ENCODE measurements at places on chromosomes 7 and 10.

DNA sequence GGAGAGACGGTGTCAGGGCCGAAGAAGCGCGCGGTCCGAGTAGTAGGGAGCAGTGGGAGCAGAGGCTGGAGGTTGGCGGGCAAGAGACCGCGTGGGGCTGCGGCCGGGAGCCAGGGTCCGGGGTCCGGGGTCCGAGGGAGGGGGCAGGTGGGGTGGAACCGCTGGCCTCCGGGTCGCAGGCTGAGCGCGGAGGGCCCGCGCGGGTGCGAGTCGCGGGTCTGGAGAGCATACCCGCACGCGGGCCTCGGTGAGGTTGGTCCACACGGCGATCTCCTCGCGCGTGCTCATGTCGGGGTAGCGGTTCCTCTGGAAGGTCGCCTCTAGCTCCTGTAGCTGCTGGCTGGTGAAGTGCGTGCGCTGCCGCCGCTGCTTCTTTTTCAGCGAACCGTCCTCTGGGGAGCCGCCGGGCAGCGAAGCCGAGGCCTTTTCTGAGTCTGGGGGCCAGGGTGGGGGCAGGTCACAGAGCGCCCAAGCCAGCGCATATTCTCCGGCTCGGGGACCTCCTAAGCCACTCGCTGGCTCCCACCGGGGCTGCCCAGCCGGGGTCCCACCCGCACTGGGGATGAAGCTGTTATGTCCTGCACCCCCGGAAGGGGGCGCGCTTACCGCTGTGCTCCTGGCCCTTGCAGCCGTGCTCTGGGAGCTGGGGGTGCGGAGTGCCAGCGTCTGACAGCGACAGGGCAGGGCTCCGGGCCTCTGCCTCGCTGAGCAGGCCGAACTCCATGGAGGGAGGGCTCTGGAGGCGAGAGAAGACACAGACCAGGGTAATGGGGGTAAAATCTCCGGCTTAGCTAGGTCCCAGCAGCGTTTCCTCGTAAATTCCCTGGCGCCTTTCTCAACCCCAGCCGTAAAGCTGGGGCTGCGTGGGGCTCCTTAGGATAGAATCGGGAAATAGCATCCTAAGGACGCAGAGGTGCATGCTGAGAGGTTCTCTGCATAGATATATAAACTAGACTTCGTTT, 5.5 kb downstream of the ELOVL3 start:
- DNase-seq: no peak

- no peak for DNase-seq
Measured at GRCh38 chr7:143296686-143297085, 8.5 kb downstream of the CASP2 start.

- no peak for DNase-seq
Measured at GRCh38 chr7:50564640-50565558, at the start of gene DDC. Gene DDC (minus strand): TSS chr7:50565405. CDS start chr7:50544085, 21,320 bp downstream.

DNA sequence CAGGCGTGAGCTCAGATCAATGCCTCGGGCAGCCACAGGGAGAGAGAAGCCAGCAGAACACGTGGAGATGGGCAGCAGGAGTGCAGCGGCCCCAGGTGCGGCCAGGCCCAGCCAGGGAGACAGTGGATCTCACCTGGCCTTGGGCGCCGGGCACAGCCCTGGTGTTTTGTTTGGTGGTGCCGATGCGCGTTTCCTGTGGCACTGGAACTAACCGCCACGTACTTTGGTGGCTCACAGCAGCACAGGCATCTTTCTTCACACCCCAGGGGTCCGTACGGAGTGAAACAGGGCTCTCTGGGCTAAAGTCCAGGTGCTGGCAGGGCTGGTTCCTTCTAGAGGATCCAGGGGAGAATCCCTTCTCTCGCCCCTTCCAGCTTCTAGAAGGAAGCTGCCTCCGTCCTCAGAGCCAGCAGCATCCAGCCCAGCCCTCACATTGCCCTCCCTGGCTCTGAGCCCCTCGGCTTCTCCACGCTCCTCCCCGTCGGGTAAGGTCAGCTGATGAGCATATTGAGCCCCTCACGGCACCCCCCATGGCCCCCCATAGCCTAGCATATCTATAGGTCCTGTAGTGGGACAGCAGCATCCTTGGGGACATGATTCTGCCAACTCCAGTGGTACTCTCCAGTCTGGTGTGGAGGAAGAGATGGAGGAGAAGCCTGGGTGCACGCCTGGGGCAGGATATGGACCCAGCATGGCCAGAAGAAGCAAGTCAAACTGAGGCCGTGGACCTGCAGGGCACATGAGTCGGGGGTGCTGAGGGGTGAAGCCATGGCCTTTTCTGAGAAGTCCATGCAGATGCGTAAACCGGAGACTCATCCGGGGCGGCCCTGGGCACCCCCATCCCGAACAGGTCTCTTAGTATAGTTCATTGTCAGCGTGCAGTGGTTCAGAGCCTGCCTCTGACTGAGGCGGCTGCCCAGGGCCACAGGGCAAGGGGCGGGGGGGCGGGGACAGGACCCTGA, 43.4 kb upstream of the PPP2R2D start:
- DNase-seq: no peak

DNA sequence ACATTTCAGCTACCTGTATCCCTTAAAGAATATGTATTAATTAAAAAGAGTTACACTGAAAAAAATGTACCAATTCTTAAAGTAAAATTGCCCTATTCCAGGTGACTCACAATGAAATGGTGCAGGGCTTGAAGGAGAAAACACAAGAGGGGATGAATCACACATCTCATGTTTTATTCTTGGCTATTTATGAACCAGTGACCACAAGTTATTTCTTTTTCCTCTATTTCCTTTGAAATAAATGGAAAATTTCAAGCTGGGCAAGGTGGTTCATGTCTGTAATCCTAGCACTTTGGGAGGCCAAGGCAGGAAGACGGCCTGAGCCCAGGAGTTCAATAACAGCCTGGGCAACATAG, 106.8 kb downstream of the UBE2H start:
- DNase-seq: peak; percentile 64

GRCh38 chr7:127366680-127367079, 25.8 kb downstream of the ZNF800 start:
- DNase-seq: no peak

GRCh38 chr7:128818694-128819093, 11.5 kb upstream of the FLNC start:
- DNase-seq: no peak

DNA sequence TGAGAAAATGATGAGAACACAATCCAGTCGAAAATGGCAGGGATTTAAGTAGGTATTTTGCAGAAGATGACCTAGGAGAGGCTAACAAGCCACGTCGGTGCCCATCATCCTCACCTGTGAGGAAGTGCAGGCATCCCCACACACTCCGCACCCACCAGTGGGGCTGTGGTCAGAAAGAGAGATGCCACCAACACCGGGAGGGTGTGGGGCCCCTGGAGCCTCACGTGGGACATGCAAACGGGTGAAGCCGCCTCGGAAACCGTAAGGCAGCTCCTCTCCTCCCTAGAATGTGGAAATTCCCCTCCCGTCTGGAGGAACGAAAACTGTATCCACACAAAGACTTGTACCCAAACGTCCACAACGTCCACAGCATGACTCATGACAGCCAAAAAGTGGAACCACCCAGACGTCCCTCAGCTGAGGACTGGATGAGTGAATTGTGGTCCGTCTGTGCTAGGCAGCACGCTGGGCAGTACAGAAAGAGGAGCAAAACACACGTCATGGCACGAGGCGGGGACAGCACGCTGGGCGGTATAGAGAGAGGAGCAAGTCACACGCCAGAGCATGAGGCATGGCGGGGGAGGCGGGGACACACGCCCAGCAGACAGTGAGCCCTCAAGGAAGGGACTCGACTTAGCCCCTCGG, 246.0 kb downstream of the ELFN1 start:
- no peak for DNase-seq

DNA sequence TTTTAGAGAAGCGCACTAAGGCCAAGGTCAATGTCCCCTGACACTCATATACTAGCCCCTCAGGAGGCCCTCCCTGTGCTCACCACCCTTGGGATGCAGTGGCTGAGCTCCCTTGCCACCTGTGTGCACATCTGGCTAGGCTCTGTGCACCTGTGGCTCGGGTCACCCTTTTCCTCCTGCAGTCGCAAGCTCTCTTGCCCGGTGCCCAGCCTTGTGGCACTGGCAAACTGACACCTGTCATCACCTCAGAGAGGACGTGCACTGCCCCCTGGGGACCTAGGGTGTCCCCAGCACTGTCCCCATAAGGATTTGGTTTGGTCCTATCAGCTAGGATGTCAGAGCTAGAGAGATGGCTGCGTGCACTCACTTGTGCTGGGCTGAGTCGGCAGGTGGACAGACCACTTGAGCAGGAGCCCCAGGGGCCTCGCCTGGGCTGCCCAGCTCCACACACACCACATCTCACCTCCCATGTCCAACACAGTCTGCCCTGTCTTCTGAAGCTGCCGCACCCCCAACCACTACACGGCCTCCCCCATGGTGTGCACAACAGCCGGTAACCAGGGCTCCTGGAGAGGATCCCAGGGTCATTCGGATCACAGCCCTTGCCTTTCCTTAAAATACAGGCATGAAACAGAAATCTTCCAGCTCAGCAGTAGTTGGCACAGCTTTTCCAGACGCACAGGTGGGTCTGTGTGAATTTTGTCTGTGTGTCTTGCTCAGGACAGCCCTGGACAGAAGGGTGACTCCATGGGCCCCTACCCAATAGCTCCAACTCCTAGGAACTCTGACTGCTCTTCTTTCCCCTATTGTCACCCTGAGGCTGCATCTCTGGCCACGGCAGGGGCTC, 111.0 kb downstream of the GRID1 start:
- DNase-seq: no peak

DNA sequence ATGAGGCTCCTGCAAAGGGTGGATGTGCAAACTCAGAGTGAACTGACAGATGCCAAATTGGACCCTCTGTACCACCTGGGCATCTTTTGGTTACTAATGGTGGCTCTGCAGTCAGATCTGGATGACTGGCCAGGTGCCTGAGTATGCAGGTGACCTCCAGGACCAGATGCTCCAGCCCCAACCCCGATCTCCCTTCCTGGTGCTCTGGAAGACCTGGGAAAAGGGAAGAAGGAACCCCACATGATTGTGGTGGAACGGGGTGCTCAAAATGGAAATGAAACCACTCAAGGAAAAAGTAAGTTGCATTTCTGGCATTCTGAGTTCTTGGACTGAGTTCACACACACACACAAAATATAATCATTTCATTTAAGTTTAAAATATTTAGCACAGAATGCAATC, 9.8 kb upstream of the AEBP1 start:
- DNase-seq: no peak

- no peak for DNase-seq
Measured at GRCh38 chr10:110016039-110016438, 8.3 kb downstream of the ADD3 start.

DNA sequence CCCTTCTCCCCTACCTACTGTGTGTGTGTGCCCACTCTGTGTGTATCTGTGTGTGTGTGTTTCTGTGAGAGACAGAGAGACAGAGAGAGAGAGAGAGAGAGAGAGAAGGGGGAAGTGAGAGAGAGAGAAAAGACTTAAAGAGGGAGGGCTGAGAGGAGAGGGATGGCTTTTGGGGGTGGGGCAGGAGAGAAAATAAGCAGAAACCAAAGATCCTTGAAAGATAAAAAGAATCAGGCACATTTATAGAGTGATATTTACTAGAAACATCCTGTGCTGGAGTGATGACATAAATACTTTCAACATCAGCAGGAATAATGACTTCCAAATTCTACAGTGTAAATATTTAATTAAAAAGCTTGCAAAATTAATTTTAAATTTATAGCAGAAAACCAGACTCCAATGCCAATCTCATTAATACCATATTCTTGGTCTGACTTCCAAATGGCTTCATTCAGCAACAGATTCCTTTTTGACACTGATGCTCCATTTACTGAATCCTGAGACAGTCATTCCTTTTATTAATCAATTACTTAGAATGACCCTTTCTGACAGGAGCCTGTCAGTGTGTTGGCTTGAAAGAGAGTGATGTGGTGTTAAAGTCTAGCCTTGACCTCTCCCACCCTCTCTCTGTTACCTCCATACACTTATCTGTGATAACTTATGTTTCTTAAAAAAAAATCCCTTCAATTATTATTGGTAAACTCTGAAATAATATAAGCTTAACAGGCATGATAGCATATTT, 41.7 kb upstream of the WNT2 start:
- DNase-seq: no peak

DNA sequence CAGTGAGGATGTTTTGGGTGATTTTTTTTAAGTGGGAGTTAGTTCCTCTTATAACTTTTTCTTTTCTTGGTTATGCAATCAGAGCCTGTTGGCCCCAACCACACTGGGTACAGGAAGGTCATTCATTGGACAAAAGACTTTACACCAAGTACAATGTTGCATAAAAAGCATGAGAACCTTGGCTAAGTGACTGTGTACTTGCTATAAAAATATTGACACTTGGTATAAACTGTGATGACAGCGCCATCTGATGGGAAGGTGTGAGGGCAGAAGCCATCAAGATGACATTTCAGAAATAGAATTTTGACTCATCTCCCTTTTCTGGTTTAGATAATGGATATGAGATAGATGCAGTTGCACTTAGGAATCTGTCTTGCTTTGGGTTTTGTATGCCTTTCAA, 126.4 kb upstream of the CCDC6 start:
- DNase-seq: peak; percentile 18

- DNase-seq: no peak
Measured at GRCh38 chr10:11610826-11611247, 613 bp downstream of the USP6NL start.

GRCh38 chr7:94660006-94660405, 4.1 kb upstream of the SGCE start:
- DNase-seq: no peak

DNA sequence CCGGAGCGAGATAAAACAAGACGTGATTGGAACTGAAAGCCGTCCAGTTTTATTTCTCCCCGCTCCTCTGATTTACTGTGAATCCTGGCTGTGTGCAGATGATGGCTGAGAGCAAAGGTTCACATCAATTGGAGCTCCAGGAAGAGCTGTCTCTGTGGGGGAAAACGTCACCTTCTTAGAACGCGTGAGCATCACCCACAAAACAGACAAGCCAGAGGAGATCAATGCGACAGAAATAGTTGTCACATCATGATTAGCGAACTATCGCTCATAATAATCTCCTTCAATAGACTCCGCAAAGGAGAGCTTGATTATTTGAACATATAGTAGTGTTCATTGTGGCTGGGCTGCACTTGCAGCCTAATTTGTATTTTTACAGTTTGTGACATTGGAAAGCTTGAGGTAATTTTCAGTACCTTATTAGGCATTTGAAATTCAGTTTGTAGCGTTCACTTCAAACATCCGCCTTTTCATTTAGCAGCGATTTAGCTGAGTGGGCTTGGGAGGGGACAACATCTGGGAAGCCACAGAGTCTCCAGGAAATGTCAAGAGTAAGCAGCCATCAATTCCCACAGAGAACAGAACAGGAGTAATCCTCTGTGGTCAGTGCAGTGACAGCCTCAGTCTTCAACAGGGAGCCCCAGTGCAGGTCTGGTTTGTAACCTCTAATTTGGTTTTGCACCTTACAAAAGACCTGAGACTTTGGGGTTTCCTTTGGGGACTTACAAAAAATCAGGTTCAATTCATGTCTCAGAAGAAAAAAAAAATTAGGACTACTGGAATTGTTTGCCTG, 276.8 kb upstream of the PFKP start:
- DNase-seq: no peak

- DNase-seq: no peak
Measured at GRCh38 chr10:19532411-19532810, 283.8 kb upstream of the PLXDC2 start.

GRCh38 chr7:101173752-101174244, 6.3 kb downstream of the NAT16 start:
- no peak for DNase-seq

All from kidney capillary endothelial cell (primary cell).